NCI-H1092 (cell line): ENCODE measurements at places on chromosomes 2 and 18.

DNA sequence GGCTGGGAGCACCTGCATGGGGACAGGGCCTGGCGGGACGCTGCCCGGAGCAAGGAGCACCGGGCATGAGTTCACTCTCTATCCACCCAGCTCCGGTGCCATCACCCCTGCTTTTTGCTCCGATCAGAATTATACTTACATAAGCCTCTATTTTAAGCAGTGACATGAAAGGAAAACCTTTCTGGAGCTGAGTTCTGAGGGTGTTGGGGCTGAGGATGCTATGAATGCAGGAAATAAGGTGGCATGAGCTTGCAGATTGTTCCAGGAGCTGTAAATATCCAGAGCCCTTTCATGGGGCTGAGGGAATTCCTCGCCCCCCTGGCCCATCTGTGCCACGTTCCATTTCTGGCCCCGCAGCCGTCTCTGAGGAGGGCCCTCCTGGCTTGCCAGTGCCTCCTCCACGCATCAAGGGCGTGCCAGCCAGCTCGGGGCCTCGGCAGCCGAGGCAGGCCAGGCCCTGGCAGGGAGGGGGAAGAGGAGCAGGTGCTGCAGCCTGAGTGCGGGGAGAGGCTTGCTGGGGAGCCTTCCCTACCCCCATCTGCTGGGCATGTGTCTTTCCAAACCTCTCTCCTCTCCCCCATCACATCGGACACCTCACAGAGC lies 91.7 kb upstream of the MCFD2 start:
- DNase-seq = peak; percentile 21

- DNase-seq = no peak
Measured at GRCh38 chr2:107595749-107596148, 230.9 kb upstream of the RGPD4 start.

DNA sequence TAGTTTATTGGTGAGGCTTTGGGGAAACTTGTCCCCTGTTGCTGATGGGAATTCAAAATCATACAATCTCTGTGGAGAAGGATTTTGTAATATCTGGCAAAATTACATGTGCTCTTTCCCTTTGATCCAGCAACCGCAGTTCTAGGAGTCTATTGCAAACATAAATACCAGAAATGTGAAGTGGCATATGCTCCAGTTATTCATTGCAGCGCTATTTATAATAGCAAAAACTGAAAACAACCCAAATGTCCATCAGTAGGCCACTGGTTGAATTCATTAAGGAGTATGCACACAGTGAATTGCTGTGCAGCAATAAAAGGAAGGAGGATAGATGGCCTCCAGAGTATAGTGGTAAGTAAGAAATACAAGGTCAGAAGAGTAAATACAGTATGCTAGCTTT lies 76.5 kb downstream of the HNRNPLL start:
- no peak for DNase-seq

DNA sequence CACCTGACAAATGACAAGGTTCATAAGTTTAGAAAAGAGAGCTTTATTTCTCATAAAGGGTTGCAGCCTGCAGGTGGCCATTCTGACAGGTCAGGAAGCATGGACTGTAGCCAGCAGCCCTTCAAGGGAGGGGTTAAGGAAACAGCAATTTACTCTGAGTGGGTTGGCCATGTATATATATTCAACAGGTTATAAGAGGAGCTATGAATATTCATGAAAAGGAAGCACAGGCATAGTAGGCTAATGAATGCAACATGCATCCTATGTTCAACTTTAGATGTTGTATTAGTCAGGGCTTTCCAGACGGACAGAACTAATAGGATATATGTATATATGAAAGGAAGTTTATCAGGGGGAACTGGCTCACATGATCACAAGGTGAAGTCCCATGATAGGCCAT lies 20.6 kb downstream of the RNU2-63P start:
- no peak for DNase-seq

DNA sequence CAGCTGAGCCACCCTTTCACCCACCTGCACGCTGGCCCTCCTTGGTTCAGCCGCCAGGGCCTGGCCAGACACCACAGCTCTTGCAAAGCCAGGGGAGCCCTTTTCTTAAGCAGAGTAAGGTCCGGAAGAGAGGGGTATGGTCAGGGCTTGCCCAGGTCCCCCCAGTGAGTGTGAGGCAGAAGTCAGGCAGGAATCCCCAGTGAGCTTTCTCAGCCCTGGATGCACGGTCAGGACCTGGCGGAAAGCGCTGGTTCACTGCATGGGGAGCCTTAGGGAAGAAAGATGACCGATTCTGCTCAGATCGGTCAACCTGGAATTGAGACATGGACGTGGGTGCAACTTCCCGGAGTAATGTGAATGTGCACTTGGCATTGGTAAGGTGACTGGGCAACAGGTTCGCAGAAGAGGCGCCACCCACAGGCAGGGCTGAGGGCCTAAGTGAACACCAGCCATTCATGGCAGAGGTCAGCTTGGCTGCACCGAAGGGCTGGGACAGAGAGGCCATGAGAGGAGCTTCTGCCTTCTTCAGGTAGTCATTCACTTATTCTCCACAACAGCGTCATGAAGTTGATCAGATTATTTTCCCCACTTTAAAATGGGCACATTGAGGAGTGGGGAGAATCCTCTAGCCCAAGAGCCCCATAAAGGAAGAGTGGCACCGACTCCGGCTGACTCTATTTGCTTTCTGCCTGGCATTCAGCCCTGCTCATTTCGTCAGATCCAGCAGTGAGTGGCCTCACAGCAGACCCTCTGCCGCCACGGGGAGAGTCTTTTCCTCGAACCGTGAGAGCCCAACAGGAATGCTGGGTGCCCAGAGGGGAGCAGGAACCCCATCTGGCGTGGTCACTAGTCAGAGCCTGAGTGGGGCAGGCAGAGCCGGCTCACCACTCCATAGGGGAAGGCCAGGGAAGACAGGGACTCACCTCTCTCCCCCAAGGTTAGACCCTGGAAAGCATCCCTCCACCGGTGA lies 35.8 kb downstream of the SCTR start:
- no peak for DNase-seq
